ENCODE measurements at places on chromosomes 5 and 9.

GRCh38 chr5:139898981-139899380, 103.4 kb downstream of the PSD2 start:
- no peak for DNase-seq

- no peak for DNase-seq
Observed at GRCh38 chr9:74760031-74760700, 127.6 kb downstream of the TRPM6 start.

DNA sequence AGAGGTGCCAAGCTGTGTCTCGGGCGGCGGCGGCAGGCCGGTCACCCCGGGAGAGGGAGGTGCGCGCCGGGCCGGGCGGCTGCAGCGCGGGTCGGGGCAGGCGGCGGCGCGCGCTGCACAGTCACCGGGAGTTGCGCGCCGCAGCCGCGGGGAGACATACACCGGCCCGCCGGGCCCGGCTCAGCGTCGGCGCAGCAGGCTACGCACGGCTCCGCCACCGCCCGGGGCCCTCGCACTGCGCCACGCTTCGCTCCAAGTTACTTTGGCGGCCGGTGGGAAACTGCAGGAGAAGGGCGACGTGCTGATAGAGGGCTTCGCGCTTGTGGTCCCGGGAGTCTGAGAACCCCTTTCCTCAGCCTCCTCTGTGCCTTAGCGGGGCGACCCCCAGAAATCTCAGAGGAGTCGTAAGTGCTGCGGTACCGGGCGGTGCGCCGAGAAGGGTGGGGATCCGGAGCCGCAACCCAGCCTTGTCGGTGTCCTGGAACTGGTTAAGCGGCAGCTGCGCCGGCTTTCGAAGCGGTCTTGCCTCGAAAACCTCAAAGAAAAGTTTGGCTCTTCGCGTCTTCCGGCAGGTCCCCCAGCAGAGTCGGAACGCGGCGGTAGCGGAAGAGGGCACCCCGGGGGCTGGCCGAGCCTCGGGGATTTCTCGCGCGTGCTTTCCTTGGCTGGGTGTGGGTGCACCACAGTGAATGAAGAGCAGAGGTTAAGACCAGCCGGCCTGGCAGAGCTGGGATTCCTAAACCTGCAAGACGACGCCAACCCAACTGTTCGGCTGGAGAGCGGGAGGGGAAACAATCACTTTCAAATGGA, at the start of gene EFNA5:
TSS of gene EFNA5 (minus strand) at position 6 of the 810 bp plus-strand sequence.
- DNase-seq: no peak

DNA sequence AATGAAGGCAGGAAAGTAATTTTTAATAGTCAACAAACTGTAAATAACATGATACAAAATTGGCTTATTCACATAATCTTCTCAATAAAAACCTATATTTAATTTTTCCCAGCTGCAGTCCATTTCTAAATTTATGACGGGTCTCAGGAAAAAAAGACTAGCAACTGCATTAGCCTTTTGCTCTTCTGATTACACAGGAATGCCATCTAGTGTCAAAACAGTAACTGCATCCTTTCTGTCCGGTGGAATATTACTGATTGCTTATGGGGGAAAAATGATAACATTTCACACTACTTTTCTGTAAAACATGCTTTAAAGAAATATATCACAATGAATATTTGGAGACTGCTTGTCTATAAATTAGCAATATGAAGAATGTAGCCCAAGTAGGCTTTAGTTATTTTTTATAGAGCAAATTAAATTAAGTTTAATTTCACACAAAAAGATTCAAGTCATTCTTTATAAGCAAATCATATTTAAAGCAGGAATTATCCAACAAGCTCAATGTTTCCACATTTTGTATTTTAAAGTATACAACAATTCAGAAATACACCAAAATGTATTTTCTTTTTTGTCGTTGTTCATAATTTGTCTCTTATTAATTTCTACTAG, 534.7 kb downstream of the CDH10 start:
- DNase-seq: no peak

DNA sequence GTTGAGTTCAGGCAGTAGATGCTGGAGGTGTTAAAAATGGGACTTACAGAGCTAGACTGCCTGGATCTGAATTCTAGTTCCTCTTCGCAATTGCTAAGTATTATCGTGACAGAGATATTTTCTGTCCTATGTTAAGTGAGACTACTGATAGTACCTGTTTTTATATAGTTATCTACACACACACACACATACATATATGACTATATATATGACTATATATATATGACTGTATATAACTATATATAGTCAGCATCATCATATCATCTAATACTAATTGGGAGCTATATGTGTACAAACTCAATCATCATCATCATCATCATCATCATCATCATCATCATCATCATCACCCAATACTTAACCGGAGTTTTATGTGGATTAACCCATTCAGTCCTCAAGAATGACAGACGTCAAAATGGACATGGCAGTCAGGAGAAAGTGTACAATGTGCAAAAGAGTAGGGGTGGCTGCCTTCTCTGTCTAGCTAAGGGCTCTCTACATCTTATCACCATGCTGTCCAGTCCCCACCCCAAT, 7.3 kb downstream of the PIK3R1 start:
- DNase-seq: no peak

- DNase-seq: no peak
Observed at GRCh38 chr5:156322666-156323065, 4.3 kb upstream of the SGCD start.

GRCh38 chr5:146647656-146648199, 131.7 kb upstream of the GPR151 start:
- DNase-seq: no peak

- no peak for DNase-seq
Observed at GRCh38 chr9:10104774-10105173, 508.0 kb downstream of the PTPRD start.

GRCh38 chr5:1948111-1948510, 65.4 kb upstream of the IRX4 start:
- DNase-seq: no peak

DNA sequence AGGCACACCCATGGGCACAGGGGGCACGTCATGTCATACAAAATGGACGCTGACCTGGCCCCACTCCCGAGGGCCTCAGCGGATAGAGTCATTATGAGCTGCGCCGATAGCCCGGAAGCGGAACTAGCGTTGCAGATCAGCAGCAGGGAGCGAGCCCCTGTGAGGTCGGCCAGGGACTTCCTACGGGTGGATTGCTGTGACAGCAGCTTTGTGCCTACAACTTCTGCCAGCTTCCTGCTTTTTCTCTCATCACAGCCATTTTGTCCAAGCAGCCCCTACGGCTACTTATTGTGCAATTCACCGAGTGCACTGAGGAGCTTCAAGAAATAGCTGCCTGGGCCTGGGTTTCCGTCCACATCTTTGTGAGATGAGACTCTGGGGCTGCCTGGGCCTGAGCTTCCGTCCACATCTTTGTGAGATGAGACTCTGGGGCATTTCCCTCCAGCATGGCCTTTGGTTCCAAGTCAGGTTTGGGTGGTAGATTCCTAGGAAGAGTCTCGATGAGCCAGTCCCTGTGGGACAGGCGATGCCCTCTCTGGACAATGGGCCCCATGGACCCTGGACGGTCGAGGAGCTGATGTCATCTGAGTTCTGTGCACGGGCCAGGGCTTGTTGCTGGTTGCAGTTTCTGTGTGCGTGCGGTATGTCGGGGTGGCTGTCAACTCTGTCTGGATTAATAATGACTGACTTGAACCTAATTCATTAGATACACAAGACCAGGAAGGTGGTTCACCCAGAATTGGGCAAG, 67.0 kb upstream of the GNE start:
- no peak for DNase-seq

- no peak for DNase-seq
Observed at GRCh38 chr9:38380872-38381534, 11.5 kb upstream of the ALDH1B1 start.

DNA sequence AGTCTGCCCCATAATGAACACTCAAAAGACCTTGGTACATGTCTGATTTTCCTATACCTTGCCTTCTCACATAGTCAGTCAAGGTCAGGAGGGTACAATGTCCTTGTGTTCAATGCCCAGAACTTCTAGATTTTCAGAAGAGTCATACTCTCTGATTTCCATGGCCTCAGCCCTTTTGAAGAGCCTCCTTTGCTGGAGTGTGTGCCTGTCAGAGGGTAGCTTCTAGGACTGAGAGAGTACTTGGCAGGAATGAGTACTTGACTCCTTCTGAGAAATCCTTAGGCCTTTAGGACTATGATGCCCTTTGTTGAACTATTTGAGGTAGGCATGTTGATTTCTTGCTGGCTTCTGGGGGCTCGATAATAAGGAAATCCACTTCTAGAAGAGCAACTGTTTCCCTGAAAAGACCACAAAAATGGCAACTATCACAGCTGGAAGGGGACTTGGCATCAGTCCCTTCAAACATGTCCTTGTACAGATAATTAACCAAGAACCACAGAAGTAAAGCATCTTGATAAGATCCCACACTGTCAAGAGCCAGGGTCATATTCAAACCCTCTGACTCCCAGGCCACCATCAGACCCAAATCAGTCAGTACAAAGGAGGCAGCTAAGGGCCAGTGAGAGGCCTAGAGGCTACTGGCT, 10.6 kb upstream of the MEGF9 start:
- no peak for DNase-seq

DNA sequence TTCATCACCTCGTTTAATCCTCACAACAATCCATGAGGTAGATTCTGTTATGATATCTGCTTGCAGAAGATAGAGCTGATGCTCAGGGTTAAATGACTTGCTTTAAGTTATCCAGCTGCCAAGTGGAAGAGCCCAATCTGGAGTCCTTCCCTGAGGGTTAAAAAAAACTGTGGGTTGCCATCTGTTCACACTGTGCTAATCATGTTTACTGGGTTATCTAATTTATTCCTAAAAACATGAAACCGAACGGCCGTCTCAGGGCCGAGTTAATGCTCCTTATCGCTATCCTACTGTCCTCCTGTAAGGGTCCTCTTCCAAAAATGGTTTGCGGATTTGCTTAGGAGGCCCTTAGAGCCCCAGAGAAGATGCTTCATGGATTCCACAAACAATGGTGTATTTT, 153.3 kb downstream of the YIPF5 start:
- no peak for DNase-seq

- DNase-seq: no peak
Observed at GRCh38 chr5:76701298-76701697, 14.6 kb upstream of the F2R start.

DNA sequence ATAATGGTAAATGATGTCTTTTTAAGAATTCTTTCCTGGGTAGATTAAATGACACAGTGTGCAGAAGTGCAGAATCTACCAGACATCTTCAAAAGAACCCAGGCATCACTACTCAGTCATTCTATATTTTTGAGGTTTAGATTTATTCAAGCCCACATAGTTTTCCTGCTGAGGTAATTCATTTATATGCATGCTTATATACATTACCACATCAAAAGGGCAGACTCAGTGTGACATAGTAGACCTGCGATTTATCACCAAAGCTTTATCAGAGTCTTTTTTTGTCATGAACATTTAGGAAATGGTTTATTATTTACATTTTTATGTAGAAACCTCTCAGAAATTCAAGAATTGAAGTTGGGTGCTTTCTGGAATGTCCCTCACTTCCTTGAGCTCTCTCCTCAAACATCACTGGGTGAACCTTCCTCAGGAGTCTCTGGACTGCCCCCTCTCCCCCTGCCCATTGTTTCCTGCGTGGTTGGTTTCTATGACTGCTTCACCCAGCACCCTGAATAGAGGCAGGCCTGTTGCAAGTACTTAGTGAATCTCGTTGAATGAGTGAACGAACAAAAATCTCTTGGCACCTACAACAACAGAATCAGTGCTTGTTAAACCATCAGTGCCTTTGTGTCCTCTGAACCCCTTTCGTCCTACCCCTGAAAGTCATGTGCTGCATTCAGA, 42.5 kb downstream of the ADAMTS16 start:
- DNase-seq: no peak

- DNase-seq: no peak
Observed at GRCh38 chr9:89888677-89889076, 283.9 kb downstream of the GADD45G start.

GRCh38 chr9:136050266-136050700, 44.8 kb downstream of the NACC2 start:
- no peak for DNase-seq

GRCh38 chr9:108119530-108120113, 630.1 kb upstream of the KLF4 start:
- no peak for DNase-seq

DNA sequence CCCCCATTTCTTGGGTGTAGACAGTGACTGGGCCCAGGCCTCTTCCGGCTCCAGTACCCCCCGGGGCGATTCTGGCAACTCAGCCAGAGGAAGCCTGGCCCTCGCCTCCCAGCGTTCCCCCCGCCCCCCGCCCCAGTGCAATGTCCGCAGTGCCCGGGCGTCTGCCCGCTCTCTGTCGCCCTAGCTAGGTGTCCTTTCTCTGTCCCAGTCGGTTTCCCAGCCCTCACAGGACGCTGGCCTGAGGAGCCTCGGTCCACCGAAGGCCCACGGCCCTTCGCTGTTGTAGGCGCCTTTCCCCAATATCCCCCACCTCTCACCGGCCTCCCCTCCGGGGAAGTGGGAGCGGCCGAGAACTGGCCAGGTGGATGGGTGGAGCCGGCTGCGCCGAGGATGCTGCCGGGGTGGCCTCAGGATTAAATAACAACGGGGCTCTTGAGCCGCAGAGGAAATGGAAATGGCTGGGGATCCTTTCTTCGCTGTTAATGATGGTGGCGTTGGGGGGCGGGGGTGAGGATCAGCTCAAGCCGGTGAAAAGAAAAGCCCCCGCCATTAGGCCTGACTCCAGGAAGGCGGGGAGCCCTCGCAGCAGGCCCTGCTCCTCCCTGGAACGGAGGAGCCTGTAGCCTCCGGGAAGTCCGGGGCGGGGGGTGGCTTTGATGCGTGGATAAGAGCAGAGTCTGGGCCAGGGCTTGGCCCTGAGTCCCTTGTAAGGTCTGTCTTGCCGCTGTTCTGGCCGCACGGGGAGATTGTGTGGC, 1.1 kb upstream of the SPRY4 start:
- no peak for DNase-seq

- no peak for DNase-seq
Observed at GRCh38 chr9:138021251-138022056, 143.9 kb downstream of the CACNA1B start.

DNA sequence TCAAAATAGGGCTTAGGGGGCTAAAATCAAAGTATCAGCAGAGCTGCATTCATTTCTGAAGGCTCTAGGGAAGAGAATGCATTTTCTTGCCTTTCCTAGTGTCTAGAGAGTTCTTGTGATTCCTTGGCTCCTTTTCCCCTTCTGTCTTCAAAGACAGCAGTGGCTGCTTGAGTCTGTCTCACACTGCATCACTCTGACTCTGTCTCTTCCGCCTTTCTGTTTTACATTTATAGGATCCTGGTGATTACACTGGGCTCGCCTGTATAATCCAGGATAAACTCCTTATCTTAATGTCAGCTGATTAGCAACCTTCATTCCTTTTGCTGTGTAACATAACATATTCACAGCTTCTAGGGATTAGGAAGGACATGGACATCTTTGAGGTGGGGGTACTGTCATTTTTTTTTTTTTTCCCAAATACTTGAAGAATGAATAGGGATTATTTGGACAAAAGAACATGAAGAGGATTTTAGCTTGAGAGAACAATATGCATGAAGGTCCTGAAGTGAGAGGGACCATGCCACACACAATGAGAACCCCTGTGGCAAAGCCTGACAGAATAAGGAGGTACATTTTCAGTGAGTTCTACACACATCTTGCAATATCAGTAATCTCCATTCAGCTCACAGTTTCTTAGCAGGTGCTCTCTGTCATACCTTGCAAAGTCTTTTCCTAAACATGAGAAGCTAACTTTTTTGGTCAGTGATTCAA, 267.6 kb downstream of the FAM170A start:
- DNase-seq: no peak
